HCT116 (cell line): ENCODE measurements at places on chromosomes 4 and X. TPM values are rescaled to one million over a fixed set of nuclear protein-coding genes. Genes with fewer than 3 reads are reported as not detected.

Gene VCX3A
- total RNA-seq = not detected

DNA sequence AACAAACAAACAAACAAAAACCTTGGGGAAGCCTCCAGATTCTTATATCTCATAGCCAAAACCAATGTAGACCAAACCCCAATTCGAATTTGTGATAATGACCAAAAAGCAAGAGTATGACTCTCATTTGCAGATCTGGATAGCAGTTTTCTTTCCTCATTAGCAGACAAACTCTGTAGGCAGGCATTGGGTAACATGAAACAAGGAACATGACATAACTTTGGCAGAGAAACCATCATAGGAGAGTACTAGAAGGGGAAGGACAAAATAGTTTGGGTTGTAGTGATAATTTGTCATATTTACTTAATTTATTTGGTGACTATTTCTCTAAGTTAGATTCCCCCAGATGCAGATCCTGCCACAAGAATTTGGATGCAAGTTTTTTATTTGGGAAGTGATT, 187.8 kb downstream of the MID1IP1 start:
- H3K4me3 ChIP-seq = no peak overlapping the region
- DNase-seq = no peak
- H3K27me3 ChIP-seq = no peaks in the 10 kb centered on the region
- H3K36me3 ChIP-seq = no peaks in the 10 kb centered on the region
- H3K4me1 ChIP-seq = no peaks in the 10 kb centered on the region

GRCh38 chr4:147355847-147356246, 125.0 kb upstream of the EDNRA start:
- H3K27ac ChIP-seq = no peak overlapping the region
- H3K36me3 ChIP-seq = no peaks in the 10 kb centered on the region
- no peaks in the 10 kb centered on the region for H3K4me1 ChIP-seq

GRCh38 chr4:53885668-53886067, 178.7 kb downstream of the CHIC2 start:
- no peak for DNase-seq
- no peaks in the 10 kb centered on the region for H3K36me3 ChIP-seq
- H3K27ac ChIP-seq = no peak overlapping the region
- H3K4me3 ChIP-seq = no peak overlapping the region
- no peaks in the 10 kb centered on the region for H3K4me1 ChIP-seq
- peaks cover 10% of the 10 kb centered on the region for H3K27me3 ChIP-seq

DNA sequence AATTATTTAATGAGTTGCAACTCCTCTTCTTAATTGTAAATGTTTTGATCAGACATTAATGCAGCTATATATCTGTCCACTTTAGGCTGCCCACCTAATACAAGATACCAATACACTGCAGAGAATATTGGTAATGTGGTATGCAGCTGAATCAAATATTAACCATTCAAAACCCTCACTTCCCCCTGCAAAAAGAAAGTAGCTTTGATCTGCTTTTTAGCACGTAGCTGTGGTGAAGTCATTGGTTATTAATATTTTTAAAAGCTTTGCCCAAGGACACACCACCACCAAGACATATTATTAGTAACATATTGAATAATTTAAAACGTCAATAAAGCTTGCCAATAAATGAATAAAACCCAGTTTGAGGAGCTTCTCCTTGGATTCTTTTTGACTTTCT, 28.6 kb upstream of the CYP2U1 start:
- no peaks in the 10 kb centered on the region; the same call in 1 of the 2 replicates for H3K36me3 ChIP-seq
- DNase-seq = no peak
- no peaks in the 10 kb centered on the region for H3K27me3 ChIP-seq
- H3K27ac ChIP-seq = no peak overlapping the region
- H3K4me3 ChIP-seq = no peak overlapping the region

Gene WDR17
- 0.20 TPM for total RNA-seq

DNA sequence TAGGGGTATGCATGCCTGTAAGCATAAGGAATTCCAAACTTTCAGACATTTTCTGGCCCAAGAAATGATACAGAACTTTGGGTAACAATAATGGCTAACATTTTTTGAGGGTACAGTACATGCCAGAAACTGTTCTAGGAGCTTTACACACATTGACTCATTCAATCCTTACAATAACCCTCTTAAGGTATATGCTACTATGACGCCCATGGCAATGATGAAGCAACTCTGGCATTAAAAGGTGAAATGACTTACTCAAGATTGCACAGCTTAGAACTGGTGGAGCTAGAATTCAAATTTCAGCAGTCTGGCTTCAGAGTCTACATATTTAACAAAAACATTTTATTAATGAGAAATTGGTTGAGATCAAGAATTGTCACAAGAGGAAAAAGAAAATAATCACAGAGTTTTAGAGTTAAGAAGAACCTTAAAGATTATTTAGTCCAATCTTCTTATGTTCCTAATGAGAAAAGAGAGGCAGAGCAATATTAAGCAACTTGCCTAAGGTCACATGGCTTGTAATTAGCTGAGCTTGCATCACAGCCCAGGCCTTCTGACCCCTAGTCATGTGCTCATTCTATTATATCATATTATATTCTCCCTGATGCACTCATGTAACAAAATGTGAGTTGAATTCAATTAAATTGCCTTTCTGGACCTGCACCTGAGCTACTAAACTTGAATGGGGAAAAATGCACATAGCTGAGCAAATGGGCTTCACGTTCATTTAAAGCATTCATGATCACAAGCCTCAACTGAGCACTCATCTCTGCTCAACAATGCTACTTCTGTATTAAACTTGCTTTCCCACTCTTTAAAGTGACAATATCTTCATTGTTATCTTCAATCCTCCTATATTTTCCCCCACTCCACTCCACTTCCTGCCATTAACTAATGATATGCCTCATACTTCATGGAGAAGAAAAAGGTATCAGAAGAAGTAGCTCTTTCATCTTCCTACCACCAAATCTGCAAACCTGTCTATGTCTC, 73.2 kb downstream of the ENOX2 start:
- no peaks in the 10 kb centered on the region for H3K27me3 ChIP-seq
- no peak for DNase-seq
- no peak overlapping the region for H3K4me3 ChIP-seq

Gene HSD17B11
- 47.4 TPM for total RNA-seq

- H3K36me3 ChIP-seq = no peaks in the 10 kb centered on the region
- H3K4me3 ChIP-seq = no peak overlapping the region
Measured at GRCh38 chrX:20252381-20253231, 14.1 kb downstream of the RPS6KA3 start.

GRCh38 chrX:151974336-151975227, at the start of gene GABRE:
Gene GABRE, minus strand, starts transcription at chrX:151974676. Its CDS starts 51 bp downstream, at chrX:151974625.
- no peak for DNase-seq
- peak within 1 kb of the TSS; percentile 57 for H3K4me3 ChIP-seq
- no peaks in the 10 kb centered on the region; the same call in 1 of the 2 replicates for H3K27me3 ChIP-seq
- no peaks in the 10 kb centered on the region for H3K36me3 ChIP-seq
- H3K4me1 ChIP-seq = peaks cover 29% of the 10 kb centered on the region

DNA sequence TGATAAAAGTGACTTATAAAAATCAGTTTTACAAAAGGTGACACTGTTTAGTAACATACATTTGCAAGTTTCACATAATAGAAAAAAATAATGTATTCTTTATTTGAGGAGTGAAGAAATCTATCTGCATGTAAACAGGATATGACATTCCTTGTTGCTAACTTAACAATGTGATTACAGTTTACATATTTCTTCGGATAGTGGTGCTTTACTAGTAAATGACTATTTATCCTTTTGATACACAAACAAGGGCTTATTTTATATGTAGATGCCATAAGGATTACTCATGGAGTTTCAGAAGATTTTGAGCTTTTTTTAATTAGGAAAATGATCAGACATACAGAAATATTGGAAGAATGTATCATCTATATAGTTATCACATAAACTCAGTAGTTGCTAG, 126.5 kb downstream of the SLIT2 start:
- H3K36me3 ChIP-seq = no peaks in the 10 kb centered on the region
- peaks cover 12% of the 10 kb centered on the region for H3K27me3 ChIP-seq
- no peak overlapping the region for H3K27ac ChIP-seq
- H3K4me1 ChIP-seq = no peaks in the 10 kb centered on the region

GRCh38 chr4:123869286-123870215, 473.0 kb downstream of the SPRY1 start:
- no peaks in the 10 kb centered on the region for H3K36me3 ChIP-seq
- H3K27ac ChIP-seq = no peak overlapping the region
- no peak for DNase-seq
- H3K27me3 ChIP-seq = no peaks in the 10 kb centered on the region
- H3K4me1 ChIP-seq = no peaks in the 10 kb centered on the region

Gene STK32B
- not detected for total RNA-seq

Gene CT45A10
- not detected for total RNA-seq

GRCh38 chrX:131277543-131278136, 11.5 kb downstream of the IGSF1 start:
- no peak overlapping the region for H3K27ac ChIP-seq
- no peak for DNase-seq
- H3K27me3 ChIP-seq = no peaks in the 10 kb centered on the region
- no peaks in the 10 kb centered on the region for H3K36me3 ChIP-seq

GRCh38 chr4:11842620-11843263, 414.0 kb upstream of the HS3ST1 start:
- H3K27me3 ChIP-seq = no peaks in the 10 kb centered on the region
- no peak overlapping the region for H3K4me3 ChIP-seq
- no peaks in the 10 kb centered on the region for H3K4me1 ChIP-seq

- no peaks in the 10 kb centered on the region for H3K36me3 ChIP-seq
- H3K4me1 ChIP-seq = no peaks in the 10 kb centered on the region
- no peak overlapping the region for H3K4me3 ChIP-seq
- no peak for DNase-seq
Measured at GRCh38 chr4:176635372-176636261, 157.1 kb downstream of the VEGFC start.

GRCh38 chrX:124190440-124190839, 142.0 kb upstream of the TEX13D start:
- no peaks in the 10 kb centered on the region for H3K27me3 ChIP-seq
- H3K4me3 ChIP-seq = no peak overlapping the region
- H3K36me3 ChIP-seq = no peaks in the 10 kb centered on the region
- H3K27ac ChIP-seq = no peak overlapping the region
- no peaks in the 10 kb centered on the region for H3K4me1 ChIP-seq

DNA sequence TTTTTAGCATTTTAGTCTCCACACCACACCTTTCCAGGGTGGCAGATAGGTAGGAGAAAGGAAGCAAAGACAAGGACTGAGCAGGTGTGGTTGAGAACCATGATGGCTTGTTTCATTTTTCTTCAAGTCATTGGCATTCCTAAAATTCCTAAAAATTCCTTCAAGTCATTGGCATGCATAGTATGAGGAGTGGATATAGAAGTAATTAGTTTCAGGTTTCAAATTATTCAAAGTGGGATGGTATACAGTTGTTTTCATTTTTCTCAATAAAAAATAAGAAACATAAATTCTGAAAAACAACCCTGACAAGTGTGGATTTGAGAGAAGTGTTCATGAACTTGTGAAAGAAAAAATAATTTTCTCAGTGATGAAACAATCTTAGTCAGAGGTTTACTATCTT, 22.3 kb upstream of the HERC3 start:
- peaks cover 9% of the 10 kb centered on the region for H3K4me1 ChIP-seq
- no peak overlapping the region for H3K27ac ChIP-seq
- DNase-seq = no peak
- H3K27me3 ChIP-seq = no peaks in the 10 kb centered on the region

GRCh38 chrX:41730081-41730480, 6.1 kb downstream of the GPR82 start:
- no peak overlapping the region for H3K4me3 ChIP-seq
- H3K27ac ChIP-seq = no peak overlapping the region
- H3K36me3 ChIP-seq = no peaks in the 10 kb centered on the region
- H3K4me1 ChIP-seq = no peaks in the 10 kb centered on the region
- no peaks in the 10 kb centered on the region for H3K27me3 ChIP-seq

DNA sequence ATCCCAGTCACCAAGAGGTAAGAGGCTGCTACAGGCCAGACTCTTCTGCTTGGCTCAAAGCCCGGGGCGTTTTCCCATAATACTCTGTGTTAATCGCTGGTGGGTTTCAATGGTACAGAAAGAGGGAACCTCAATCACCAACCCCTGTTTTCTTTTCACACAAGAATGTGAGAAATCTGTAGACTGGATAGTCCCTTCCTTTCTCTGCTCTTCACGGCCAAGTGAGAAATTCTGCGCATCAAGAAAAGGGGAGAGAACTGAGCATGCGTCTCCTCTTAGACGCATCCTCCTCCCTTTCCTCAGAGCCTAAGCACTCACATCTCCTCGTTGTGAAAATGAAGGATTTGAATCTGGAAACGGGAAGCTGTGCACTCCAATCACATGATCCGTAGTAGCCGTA, 64.7 kb downstream of the CLNK start:
- no peak overlapping the region for H3K4me3 ChIP-seq
- no peaks in the 10 kb centered on the region for H3K27me3 ChIP-seq
- H3K4me1 ChIP-seq = peaks cover 13% of the 10 kb centered on the region
- no peak for DNase-seq
- no peaks in the 10 kb centered on the region for H3K36me3 ChIP-seq
- H3K27ac ChIP-seq = no peak overlapping the region

DNA sequence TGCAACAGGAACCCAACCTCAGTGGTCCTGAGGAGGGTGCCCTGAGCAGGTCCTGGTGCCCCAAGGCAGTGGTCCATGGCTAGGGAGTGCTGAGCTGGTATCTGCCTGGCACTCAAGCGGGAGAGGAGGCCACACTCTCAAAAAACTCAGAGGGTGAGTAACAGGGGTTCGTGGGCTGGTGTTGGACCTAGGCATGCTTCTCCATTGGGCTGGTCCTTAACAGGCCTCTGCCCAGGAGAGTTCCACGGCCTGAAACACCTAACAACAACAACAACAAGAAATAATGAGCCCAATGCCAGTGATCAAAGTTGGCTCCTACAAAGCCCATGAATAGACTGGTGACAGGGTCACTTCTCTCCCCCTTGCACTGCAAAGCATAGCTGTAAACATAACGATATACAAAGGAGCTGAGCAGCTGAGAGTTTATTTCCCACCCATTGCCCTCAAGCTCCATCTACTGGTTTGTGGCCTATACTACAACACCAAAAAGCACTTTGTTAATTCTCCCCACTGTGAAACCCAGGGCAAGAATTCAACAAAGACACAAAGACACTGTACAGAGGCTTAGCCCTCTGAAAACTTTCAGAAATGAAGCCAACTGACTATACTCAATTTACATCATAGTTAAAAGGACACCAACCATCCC, 736.1 kb upstream of the ADGRL3 start:
- DNase-seq = no peak
- no peak overlapping the region for H3K27ac ChIP-seq

DNA sequence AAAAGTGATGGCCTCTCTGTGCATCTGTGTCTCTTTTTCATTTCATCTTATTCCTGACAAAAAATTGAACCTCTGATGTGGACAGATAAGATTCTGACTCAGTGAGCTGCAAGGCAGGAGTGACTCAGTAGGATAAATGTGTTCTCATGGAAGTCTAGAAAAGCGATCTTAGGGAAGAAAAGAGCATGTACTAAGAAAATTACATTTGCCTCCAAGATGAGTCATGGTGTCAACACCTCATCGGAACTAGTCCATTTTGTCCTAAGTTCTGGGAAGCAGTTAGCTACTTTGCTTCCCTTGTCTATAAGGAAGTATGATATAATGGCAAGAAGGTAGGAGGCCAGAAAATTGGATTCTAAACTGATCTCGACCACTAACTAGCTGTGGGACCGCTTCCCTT, 83.5 kb upstream of the AFF2 start:
- no peak overlapping the region for H3K27ac ChIP-seq
- no peak for DNase-seq
- no peaks in the 10 kb centered on the region for H3K36me3 ChIP-seq
- no peaks in the 10 kb centered on the region for H3K27me3 ChIP-seq
- H3K4me3 ChIP-seq = no peak overlapping the region

- no peak for DNase-seq
- no peak overlapping the region for H3K27ac ChIP-seq
- H3K4me1 ChIP-seq = no peaks in the 10 kb centered on the region
- no peak overlapping the region for H3K4me3 ChIP-seq
- no peaks in the 10 kb centered on the region for H3K27me3 ChIP-seq
- no peaks in the 10 kb centered on the region for H3K36me3 ChIP-seq
Measured at GRCh38 chrX:156001001-156001666, 3.6 kb downstream of the IL9R start.
